ENCODE measurements at places on chromosomes 2 and 18. TPM values are rescaled to one million over a fixed set of nuclear protein-coding genes. Genes with fewer than 3 reads are reported as not detected.
A peak's percentile ranks its signal among the peaks of the same experiment; 100 is the strongest.

DNA sequence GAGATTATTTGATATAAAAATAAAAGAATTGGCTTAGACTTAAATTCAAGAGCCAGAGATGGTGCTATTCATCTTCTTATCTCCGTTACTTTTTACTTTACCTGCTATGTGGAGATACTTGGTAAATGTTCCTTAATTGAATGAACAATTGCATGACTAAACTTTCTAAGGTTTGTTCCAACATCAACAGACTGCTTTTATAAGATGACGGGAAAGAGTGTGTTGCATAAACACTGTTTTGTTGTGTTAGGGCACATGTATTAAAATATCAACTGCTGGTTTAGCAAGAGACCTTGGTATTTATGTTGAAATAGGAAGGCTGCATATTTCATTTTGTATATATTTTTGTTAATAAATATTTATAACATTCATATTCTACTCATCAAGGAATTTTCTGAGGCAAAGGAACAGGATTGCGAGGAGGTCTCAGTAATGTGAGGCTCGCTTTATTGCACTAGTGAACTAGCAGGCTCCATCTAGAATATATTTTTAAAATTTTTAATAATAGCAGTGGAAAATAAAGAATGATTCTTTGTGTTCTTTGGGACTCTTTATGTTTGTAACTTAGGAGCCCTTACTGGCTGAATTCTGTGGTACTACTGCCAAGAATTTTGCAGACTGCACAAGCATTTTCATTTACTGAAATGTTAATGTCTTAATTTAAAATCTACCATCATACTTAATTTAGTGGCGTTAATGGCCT is 10.7 kb upstream of the NFE2L2 start:
- DNase-seq, result no peak

DNA sequence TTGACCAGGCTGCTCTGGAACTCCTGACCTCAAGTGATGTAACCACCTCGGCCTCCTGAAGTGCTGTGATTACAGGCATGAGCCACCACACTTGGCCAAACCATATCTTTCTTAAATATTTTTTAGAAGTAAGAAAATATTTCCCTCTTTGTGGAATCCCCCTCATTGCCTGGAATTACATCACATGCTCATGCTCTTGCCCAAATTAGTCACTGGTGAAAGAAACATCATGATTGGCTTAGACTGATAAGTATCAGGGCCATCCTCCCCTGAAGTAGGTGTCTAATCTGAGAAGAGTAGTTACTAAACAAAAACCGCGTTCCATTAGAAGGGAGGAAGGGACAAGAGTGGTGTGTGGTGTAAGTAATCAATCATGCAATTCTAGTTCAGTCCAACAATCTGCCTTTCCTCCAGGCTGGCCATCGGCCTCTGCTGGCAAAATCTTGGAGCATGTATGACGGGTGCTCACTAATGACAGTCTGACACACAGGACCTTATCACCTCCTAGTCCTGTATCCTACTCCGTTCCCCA is 52.3 kb upstream of the SCG2 start:
- DNase-seq, result peak; percentile 21

DNA sequence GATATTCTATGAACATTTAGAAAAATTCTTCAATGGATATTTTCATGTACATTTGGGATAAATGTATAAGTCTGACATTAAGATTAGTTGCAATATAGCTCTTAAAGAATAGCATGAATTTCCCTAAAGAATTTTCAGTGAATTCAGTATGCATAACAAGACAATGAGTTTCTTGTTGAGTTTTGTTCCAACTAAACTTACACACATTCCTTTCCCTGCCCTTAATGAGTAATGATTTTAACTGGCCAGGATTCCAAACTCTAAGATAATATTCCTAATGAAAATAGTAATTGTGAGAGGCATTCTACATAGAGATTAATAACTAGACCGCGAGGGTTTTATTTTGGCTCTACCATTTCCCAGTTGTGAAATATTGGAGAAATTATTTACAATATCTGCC is 390.3 kb upstream of the GALNT5 start:
- no peak for DNase-seq

The ZAP70 gene
- 2.0 TPM for total RNA-seq

DNA sequence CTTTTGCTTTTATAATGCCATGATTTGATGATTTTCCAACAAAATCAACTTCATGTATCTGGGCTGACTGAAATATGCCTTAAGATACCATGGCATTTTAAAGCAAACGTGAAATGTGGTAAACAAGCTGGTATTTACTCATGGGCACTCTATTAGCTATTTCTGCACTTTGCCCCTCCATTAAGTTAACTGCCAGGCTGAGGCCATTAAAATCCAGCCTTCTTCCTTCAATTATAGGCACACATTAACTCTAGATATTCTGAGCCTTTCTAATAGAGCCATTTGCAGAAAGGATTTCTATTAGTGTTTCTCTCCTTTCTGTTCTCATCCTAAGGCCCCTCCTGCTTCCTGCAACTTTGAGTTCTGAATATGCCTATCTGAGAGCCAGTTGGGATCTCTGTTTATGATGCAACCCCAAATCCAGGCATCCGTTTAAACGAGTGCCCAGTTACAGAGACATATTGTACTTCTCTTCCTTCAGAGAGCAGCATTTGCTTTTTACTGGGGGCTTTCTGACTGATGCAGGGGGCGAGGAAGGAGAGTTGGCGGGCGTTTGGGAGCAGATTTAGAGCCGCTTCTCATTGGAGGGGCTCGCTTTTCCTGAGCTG is 1.6 kb upstream of the KCNJ3 start:
- no peak for DNase-seq

DNA sequence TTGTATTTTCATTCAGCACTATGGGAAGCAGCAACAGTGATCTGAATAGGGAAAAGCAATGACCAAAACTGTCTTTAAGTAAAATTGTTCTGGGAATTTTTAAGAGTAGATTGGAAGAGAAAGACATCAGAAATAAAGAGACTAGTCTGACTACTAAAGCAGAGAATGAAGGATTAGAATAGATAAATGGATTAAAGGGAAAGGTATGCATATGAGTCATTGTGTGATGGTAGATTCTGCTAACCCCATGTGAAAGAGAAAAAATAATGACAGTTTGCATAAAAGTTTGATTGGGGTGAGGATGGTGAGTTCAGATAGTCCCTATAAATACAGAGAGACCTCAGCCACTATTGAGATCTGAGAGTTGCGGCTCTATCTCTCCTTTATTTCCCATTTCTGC is 139.6 kb upstream of the DCC start:
- DNase-seq, result no peak

GRCh38 chr2:72133721-72134407 is 13.8 kb downstream of the CYP26B1 start:
- DNase-seq, result no peak

- DNase-seq, result peak; percentile 82
These were observed 80.3 kb upstream of the MAP4K4 start for GRCh38 chr2:101617188-101617587.

- DNase-seq, result no peak
These were observed 775 bp downstream of the WDR12 start for GRCh38 chr2:202910698-202911097.

The BBS5 gene
- 3.1 TPM for total RNA-seq

DNA sequence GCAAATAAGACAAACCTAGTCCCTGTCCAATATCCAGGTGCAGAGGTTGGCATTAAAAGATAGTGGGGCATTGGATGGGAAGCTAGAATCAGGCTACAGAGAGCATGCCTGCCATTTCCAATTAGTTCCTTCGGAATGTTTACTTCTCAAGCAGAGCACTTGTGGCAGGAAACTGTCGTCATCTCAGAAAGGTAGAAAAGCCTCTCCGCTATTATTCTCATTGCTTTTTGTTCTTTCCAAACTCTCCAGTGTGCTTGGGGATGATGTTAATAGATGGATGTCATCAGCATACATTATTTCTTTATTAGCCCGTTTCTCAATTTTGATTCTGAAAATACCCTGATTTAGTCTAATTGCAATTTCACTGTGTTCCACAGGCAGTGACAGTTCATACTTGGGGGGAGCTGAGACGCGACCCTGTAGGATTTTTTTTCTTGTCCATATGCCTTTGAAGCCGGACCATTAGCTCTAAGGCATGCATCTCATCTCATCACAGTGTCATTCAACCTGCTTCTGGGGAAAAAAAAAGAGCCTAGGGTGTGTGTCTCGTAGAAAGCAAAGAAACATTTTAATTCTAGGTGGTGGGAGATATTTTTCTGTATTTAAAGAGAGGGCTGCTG is 7.7 kb downstream of the ASB18 start:
- no peak for DNase-seq

- DNase-seq, result no peak
These were observed 108.6 kb upstream of the REV1 start for GRCh38 chr2:99598441-99598840.

The TMEM237 gene
- total RNA-seq, result 132 TPM

DNA sequence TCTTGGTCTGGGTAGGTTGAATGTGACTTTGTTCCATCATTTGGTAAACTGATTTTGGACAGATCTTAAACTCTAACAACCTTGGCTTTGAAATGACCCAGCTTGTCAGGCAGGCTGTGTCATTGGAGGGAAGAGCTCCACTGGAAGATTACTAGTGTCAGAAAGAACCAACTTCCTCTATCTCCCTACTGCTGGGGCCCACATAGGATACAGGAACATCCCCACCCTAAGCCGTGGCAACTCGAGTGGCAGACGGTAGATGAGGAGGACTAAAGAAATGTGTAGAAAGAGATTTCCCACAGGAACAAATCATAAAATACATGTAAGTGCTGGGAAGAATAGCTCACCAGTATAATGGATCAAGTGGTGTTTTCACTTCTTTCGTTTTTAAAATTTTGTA is 4.3 kb upstream of the G6PC2 start:
- no peak for DNase-seq

The APOB gene
- total RNA-seq, result not detected

The ABHD1 gene
- not detected for total RNA-seq

Measured in RPMI7951 (cell line).